ENCODE measurements at places on chromosomes 7 and 10.

DNA sequence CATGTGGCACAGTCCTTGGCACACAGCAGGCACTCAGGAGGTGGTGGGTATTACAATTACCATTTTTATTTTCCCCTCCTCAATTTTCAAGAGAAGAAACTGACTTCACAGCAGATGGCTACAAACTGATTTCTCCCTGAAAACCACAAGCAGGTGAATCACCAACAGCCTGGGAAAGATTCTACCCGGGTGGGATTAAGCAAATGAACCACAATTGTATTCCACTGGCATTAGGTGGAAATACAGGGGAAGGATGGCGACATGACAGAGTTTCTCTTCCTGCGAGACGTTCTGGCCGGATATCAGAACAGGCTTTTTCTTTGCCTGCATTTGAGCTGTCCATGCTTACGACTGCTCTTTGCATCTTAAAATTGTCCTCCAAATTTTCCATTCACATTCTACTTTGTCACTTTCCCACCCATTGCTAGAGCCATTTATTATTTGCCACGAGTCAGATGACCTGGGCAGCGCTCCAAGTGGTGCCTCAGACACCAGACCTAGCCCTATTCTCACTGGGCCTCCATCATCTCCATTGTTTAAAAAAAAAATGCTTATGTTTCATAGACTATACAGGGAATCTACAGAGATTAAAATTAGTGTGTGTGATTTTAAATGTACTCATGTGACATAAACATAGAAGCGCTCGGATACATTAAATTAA lies 4.6 kb downstream of the DENND11 start:
- DNase-seq = no peak

DNA sequence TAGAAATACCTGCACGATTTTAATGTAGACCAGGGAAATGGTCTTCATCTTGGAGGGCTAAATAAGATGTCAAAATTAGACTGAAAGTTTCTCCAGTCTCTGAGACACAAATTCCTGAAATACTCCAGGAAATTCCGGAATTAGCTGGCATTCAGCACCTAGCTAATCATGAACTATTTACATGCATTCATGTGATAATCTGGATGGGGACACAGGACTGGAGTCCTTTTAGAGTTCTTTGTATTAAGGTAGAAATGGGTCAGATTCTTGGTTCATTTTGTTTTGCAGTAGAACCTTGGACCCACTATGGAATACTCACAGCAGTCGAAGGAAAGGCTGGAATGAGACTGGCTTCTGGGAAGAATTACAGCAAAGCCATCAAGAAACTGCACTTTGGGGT lies 65.3 kb upstream of the MDFIC start:
- DNase-seq = no peak

DNA sequence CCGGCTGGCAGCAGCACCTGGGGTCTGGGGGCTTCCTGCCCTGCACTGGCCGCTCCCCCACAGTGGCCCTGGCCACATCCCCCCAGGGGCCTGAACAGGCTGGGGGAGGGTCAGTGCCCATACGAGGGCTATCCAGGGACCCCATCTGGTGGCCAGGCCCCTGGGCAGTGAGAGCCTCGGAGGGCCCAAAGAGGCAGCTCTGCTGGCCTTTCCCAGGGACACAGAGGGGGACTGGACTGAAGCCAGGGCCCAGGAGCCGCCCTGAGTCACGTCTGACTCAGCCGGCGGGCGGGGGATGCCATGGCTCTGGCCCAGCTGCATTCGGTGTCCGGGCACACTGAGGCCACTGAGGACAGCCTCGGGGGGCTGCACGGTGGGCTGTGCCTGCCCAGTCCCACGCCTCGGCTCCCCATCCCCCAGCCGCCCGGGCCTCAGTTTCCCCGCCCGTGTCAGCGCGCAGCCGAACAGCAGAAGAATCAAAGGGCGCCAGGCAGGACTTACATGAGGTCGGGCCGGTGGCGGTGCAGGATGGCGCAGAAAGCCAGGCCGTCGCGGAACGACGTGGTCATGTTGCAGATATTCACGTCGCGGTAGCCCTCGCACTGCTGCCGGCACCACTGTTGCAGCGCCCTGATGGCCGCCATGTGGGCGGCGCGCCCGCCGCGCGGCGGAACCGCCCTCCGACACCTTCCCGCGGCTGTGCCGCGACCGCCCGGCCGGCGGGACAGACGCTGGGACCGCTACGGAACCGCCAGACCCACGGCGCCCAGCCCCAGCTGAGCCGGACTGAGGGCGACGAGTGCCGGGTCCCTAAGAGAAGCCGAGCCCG lies at the start of gene MICALL2:
Gene MICALL2, minus strand, starts transcription at position 788 of the 829 bp plus-strand sequence. Its CDS starts 144 bp downstream, at position 644.
- no peak for DNase-seq

GRCh38 chr7:128915841-128916642 lies 5.5 kb upstream of the KCP start:
- DNase-seq = no peak

GRCh38 chr7:151774951-151775350 lies 102.0 kb downstream of the PRKAG2 start:
- DNase-seq = no peak

Data from esophagus squamous epithelium (tissue), 5 donors.